ENCODE measurements at places on chromosomes 7 and 10.

DNA sequence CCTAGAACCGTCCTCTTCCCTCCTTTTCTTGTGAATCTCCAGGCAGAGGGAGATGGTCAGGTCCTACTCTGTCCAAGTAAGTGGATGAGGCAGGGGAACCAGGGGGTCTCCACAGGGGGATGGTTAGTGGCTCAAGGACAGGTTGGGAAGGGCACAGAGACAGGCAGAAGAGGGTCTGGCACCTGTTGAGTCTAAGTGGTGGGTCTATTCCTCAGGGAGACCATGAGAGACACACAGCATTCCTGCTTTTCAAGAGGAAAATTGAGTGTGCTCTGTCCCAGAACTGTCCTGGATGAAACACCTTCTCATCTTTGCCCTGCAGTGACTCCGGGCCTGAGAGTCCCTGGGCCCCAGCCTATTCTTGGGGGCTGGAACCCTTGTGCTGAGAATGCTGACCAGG is 184.8 kb upstream of the GALNT17 start:
- no peak for DNase-seq

DNA sequence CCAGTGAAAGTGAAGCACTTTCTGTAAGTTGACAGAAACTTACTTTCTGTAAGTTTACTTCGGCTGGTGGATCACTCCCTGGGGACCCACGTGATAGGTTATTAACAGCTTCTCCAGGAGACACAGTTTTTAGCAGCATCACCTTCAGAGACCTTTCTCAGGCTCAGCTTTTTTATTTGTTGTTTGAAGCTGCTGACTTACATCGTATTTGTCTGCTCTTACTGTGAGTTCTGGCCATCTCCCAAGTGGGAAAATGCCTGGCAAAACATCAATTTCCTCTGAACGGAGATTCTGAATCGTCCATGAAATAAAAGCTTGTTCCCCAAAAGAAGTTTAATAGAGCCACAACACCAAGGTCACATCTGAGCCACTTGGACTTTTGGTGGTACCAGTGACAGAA is 178.7 kb upstream of the PODXL start:
- DNase-seq: no peak

DNA sequence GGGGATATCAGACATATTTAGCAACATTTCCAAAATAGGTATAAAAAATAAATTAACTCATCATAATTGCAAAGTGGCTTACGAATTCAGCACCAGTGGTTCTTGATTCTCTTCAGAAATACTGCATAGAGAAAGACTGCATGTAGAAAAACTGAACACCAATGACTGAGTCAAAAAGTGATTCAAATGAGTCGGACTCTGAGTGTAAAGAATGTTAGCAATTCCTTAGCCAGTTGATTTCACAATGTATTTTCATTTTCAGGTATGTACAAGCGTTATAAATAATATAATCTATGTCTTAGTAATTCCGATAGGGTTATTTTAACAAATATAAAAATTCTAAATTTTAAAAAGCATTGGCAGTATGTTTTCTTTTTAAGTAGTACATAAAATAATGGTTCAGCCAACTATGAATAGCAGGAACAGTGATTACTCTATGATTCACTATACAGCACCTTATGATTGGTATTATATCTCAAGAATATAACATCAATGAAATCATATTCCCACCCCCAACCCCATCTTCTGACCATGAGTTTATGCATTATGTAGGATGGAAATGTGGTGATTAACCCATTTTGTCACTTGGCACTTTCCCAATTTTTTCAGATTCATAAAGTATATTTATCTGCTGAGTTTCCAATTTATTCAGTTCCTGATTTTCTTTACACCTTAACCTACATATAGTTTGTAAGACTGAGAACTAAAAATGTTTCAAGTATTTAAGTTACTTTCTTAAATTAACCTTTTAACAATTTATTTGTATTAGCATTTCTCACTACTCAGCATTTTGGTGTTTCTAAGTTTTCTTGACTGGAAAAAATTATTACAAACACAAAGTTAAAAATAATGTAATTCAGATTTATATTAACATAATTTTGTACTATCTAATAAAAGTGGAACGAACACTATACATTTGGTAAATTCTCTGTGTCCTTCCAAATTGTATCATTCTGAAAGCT is 33.9 kb downstream of the DNAJC1 start:
- DNase-seq: no peak

GRCh38 chr10:72353028-72353964 is 1.4 kb downstream of the DNAJB12 start:
- no peak for DNase-seq

DNA sequence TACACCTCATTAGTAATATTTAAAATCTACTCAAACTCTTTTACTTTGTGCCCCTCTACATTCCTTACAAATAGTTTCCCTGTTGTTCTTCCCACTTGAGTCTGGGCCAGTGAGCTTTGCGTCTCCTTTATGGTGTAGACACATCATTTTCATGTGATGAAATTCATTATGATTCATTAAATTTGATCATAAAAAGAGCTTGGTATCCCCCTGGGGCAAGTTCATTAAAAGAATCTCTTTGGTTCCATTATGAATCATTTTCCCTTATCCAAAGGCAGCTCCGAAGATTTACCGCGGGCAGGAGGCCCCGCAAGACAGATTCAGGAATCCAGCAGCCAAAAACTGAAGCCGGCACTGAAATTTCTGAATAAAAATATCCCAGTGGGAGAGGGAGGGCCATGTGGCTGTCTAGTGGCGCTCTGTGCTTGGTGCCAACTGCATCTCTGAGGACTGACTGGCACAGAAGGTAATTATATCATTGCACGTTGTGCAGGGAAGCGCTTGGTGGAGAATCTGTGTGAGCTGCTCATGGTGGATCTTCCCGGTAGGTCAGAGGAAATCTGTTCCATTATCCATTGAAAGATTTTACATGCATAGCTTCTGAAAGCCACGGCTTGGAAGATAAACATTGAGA is 151.4 kb upstream of the PITRM1 start:
- DNase-seq: no peak

DNA sequence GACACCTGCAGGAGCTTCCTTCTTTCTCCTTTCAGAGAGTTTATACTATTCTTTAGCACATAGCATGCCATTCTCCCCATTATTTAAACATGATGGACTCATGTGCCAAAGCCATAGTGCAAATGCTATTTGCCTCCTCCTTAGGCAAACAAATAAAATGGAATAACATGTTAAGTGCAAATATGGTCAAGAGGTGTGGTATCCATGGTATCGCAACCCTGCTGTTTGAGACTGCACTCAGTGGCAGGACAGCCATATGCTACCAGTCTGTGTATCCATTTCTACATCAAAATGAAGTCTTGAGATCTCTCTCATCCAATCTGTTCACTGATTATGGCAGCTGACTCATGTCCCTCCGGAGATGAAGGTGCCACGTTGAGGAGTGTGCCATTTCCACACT is 22.8 kb downstream of the HEPACAM2 start:
- no peak for DNase-seq

GRCh38 chr7:150311711-150312110 is 11.4 kb upstream of the LRRC61 start:
- no peak for DNase-seq

DNA sequence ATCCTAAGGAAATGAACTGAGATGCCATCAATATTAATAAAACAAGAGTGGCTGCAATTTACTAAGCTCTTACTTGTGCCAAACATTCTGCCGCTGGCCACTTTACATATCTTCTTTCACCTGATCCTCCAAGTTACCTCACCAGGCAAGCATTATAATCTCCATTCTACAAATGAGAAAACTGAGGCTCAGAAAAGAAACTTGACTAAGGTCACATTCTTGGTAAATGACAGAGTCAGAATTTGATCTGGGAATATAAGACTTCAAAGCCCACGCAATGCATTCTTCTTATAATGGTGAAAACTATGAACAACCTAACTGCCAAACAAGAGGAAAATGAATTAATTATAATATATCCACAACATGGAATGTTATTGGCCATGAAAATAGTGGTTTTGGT is 46.1 kb upstream of the SMNDC1 start:
- DNase-seq: no peak

DNA sequence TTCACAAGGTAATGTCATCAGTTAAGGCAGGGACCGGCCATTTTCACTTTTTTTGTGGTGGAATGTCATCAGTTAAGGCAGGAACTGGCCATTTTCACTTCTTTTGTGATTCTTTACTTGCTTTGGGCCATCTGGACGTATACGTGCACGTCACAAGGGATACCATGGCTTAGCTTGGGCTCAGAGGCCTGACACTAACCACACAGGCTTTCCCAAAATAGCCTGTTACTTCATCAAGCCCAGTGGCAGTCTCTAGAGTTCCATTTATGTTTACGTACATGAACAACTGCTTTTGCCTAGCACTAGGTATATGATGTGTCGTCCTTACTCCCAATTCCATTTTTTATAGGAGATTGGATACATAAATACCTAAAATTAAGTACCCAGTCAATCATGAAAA is 237.9 kb downstream of the C7orf25 start:
- DNase-seq: no peak

DNA sequence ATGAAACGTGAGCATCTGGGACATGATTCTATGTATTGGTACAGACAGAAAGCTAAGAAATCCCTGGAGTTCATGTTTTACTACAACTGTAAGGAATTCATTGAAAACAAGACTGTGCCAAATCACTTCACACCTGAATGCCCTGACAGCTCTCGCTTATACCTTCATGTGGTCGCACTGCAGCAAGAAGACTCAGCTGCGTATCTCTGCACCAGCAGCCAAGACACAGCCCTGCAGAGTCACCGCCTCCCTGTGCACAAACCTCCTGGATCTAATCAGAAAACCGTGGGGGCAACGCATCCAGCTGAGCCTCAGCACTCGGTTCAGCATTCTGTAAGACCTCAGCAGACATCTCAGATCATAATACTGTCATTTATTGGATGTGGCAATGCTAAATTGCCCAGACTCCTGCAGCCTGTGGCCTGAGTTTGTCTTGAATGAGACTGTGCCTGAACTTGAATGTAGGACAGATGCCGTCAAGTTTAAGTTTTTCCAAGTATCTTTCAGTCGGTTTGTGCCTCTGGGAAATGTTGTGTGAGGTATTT is 41.5 kb upstream of the PRSS58 start:
- DNase-seq: no peak

DNA sequence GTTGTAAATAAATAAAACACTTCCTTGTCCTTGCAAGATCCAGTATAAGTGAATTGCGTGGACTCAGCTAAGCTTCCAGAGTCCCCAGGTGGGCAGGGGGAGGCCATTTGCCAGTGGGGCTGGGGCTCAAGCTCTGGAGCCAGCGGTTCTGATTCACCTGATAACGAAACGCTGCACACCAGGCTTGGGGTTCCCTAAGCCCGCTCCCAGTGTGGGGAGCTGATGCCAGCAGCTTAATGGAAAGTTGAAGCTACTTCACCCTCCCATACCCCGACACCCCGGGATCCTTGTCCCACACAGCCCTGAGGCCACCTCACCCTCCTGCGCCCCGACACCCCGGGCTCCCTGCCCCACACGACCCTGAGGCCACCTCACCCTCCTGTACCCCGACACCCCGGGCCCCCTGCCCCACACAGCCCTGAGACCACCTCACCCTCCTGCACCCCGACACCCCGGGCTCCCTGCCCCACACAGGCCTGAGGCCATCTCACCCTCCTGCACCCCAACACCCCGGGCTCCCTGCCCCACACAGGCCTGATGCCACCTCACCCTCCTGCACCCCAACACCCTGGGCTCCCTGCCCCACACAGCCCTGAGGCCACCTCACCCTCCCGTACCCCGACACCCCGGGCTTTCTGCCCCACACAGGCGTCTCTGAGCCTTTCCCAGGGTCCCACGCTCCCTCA is 30.8 kb downstream of the FKBP6 start:
- DNase-seq: no peak

GRCh38 chr7:25994433-25994994 is 157.5 kb upstream of the NFE2L3 start:
- DNase-seq: peak; percentile 4

GRCh38 chr10:77906951-77907421 is 19.6 kb downstream of the DLG5 start:
- DNase-seq: no peak

GRCh38 chr7:139682136-139683013 is 95.4 kb downstream of the HIPK2 start:
- peak; percentile 13 for DNase-seq

DNA sequence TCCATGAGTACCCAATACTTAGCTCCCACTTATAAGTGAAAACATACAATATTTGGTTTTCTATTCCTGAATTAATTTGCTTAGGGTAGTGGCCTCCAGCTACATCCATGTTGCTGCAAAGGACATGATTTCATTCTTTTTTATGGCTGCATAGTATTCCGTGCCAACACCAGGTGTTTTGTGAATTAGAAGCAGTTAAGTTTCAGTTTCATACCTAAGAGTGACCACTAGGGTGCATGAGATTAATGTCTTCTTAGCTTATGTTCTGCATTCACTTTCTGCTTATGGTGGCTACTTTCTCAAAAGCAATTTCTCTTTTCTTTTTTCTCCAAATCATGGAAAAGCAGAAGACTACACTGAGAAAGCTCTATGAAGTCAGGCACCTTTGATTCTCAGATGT is 65.1 kb upstream of the VSTM2A start:
- DNase-seq: no peak

- no peak for DNase-seq
These were observed 105.2 kb upstream of the GPR141 start for GRCh38 chr7:37578350-37578749.

Measured in CD4-positive, alpha-beta T cell treated with Interleukin-15 for 4 hours (primary cell).